ENCODE measurements at places on chromosomes 16 and 17. TPM values are rescaled to one million over a fixed set of nuclear protein-coding genes. Genes with fewer than 3 reads are reported as not detected.

GRCh38 chr17:76700617-76701470 is 9.9 kb downstream of the MXRA7 start:
- peak overlapping the region; percentile 41 for H3K4me3 ChIP-seq
- DNase-seq, result peak; percentile 91
- H3K4me1 ChIP-seq, result peaks cover 89% of the 10 kb centered on the region
- peak overlapping the region; percentile 93 for H3K27ac ChIP-seq
- no peaks in the 10 kb centered on the region for H3K36me3 ChIP-seq

The CPNE7 gene
- not detected for total RNA-seq

- no peak overlapping the region for H3K4me3 ChIP-seq
- DNase-seq, result no peak
- no peaks in the 10 kb centered on the region for H3K27me3 ChIP-seq
- H3K4me1 ChIP-seq, result no peaks in the 10 kb centered on the region
- no peaks in the 10 kb centered on the region for H3K36me3 ChIP-seq
Measured at GRCh38 chr16:15966420-15966819, 17.0 kb downstream of the ABCC1 start.

GRCh38 chr17:7238420-7239090 is 702 bp downstream of the PHF23 start:
- DNase-seq, result peak; percentile 79
- no peaks in the 10 kb centered on the region for H3K27me3 ChIP-seq
- peaks cover 49% of the 10 kb centered on the region for H3K4me1 ChIP-seq
- peak overlapping the region; percentile 100 for H3K4me3 ChIP-seq
- peak overlapping the region; percentile 98 for H3K27ac ChIP-seq

The TRPV2 gene
- 9.1 TPM for total RNA-seq

The TP53I13 gene
- total RNA-seq, result 31.2 TPM

- H3K27me3 ChIP-seq, result no peaks in the 10 kb centered on the region
- H3K36me3 ChIP-seq, result no peaks in the 10 kb centered on the region
- no peak for DNase-seq
- H3K4me3 ChIP-seq, result no peak overlapping the region
- peaks cover 35% of the 10 kb centered on the region for H3K4me1 ChIP-seq
Measured at GRCh38 chr16:50580180-50580798, 32.1 kb downstream of the NKD1 start.

- no peaks in the 10 kb centered on the region for H3K36me3 ChIP-seq
- no peaks in the 10 kb centered on the region for H3K4me1 ChIP-seq
- H3K4me3 ChIP-seq, result no peak overlapping the region
- H3K27ac ChIP-seq, result no peak overlapping the region
- DNase-seq, result no peak
- H3K27me3 ChIP-seq, result peaks cover 19% of the 10 kb centered on the region
Measured at GRCh38 chr17:8830141-8830540, 31.0 kb upstream of the MFSD6L start.

The TPSAB1 gene
- 118 TPM for total RNA-seq

DNA sequence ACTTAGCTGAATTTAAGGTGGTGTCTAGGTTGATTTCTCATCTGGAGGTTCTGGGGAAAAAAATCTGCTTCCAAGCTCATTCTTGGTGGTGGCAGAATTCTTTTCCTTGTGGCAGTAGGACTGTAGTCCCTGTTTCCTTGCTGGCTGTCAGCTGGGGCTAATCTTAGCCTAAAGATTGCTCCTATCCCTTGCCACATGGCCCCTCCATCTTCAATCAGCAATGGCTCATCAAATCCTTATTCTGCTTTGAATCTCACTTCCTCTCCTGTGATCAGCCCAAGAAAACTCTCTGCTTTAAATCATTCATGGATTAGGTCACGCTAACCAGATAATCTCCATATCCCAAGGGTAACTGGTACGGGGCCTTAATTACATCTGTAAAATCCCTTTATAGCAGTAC is 6.6 kb downstream of the FAM20A start:
- H3K27ac ChIP-seq, result no peak overlapping the region
- H3K36me3 ChIP-seq, result no peaks in the 10 kb centered on the region
- peaks cover under 1% of the 10 kb centered on the region for H3K4me1 ChIP-seq
- no peak overlapping the region for H3K4me3 ChIP-seq
- DNase-seq, result no peak

The SLC25A39 gene
- 40.0 TPM for total RNA-seq

- H3K36me3 ChIP-seq, result no peaks in the 10 kb centered on the region
- no peak for DNase-seq
- H3K27me3 ChIP-seq, result no peaks in the 10 kb centered on the region
- H3K27ac ChIP-seq, result no peak overlapping the region
Measured at GRCh38 chr17:77704048-77704815, 254.3 kb upstream of the TNRC6C start.

The TRIM47 gene
- total RNA-seq, result 40.9 TPM

The CACNG3 gene
- not detected for total RNA-seq

- H3K4me3 ChIP-seq, result no peak overlapping the region
- H3K36me3 ChIP-seq, result no peaks in the 10 kb centered on the region
- H3K27ac ChIP-seq, result no peak overlapping the region
- no peaks in the 10 kb centered on the region for H3K4me1 ChIP-seq
Measured at GRCh38 chr16:77715145-77715544, 7.2 kb upstream of the NUDT7 start.

- H3K4me1 ChIP-seq, result no peaks in the 10 kb centered on the region
- DNase-seq, result no peak
- no peaks in the 10 kb centered on the region for H3K36me3 ChIP-seq
- no peaks in the 10 kb centered on the region for H3K27me3 ChIP-seq
- H3K4me3 ChIP-seq, result no peak overlapping the region
- no peak overlapping the region for H3K27ac ChIP-seq
Measured at GRCh38 chr16:78323315-78323714, 223.9 kb downstream of the WWOX start.

DNA sequence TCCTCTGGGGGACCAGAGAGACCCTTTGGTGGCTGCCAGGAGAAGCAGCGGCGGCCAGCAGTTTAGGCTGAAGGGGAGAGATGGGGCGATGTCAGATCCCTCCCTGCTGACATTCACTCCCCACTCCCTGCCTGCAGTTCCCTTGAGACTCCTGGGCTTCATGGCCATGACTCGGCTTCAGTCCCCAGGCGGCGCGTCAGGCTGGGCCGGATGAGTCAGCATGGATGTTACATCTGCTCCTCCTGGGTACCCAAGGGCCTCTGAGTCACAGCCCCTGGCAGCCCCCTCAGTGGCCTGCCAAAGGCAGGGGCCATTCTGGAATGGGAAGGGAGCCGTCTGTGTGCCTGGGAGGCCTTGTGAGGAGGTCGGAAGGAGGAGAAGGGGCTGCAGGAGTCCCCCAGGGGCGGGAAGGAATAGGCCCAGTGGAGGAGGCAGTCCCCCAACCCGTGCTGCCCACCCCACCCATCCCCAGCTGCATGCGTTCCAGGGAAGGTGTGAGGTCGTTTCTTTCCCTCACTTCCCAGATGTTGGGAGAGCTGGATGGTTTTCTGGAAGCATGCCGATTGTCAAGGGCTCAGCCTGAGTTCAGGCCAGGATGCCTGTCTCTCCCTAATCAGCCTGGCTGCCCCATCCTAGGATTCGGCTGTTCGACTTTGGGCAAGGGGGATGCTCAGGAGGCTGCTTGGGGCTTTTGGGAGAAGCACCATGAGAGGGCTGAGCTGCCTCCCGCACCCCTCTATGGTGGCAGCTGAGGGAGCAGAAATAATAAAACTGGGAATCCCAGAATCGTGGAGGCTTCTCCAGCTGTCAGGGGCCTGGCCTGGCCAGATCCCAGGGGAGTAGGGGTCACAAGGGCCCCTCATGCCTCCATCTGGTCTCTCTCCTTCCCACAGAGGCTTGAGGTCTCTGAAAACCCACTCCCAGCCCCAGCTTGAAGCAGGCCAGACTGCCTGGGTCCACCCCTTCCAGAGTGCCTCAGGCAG is 9.7 kb downstream of the RHBDL3 start:
- no peaks in the 10 kb centered on the region for H3K36me3 ChIP-seq
- no peak overlapping the region for H3K4me3 ChIP-seq
- no peak overlapping the region for H3K27ac ChIP-seq
- DNase-seq, result no peak
- H3K4me1 ChIP-seq, result no peaks in the 10 kb centered on the region
- H3K27me3 ChIP-seq, result peaks cover 3% of the 10 kb centered on the region

DNA sequence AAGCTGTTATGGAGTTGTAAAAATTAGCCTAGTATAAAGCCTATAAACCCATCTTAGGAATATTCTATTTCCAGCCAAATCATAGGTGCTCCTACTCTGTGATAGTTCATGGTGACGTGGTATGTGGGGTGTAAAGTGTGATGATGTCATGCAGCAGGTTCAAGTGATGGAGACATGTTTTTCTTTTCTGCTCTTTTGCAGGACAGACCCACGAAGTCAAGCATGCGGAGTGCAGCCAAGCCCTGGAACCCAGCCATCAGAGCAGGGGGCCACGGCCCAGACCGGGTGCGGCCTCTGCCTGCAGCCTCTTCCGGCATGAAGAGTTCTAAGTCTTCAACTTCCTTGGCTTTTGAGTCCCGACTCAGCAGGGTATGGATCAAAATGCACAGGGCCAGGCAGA is 87.3 kb downstream of the SPECC1 start:
- no peaks in the 10 kb centered on the region for H3K4me1 ChIP-seq
- H3K27ac ChIP-seq, result no peak overlapping the region
- H3K27me3 ChIP-seq, result no peaks in the 10 kb centered on the region
- H3K36me3 ChIP-seq, result no peaks in the 10 kb centered on the region

- H3K27me3 ChIP-seq, result no peaks in the 10 kb centered on the region
- DNase-seq, result peak; percentile 88
- H3K27ac ChIP-seq, result peak overlapping the region; percentile 89
- H3K36me3 ChIP-seq, result no peaks in the 10 kb centered on the region
- H3K4me3 ChIP-seq, result peak overlapping the region; percentile 59
Measured at GRCh38 chr17:50944054-50944901, 78.1 kb upstream of the TOB1 start.

- no peak for DNase-seq
- no peak within 1 kb of the TSS for H3K4me3 ChIP-seq
- peaks cover 21% of the 10 kb centered on the region for H3K4me1 ChIP-seq
- H3K27me3 ChIP-seq, result no peaks in the 10 kb centered on the region
Measured at GRCh38 chr17:19747829-19748806, at the start of gene ALDH3A1. Gene ALDH3A1 (minus strand): TSS chr17:19748298. CDS start chr17:19745129, 3,169 bp downstream.

The MYLK3 gene
- not detected for total RNA-seq

GRCh38 chr16:75042426-75043174 is 43.8 kb downstream of the ZNRF1 start:
- peaks cover 52% of the 10 kb centered on the region for H3K4me1 ChIP-seq
- H3K4me3 ChIP-seq, result no peak overlapping the region
- no peaks in the 10 kb centered on the region for H3K36me3 ChIP-seq
- H3K27me3 ChIP-seq, result no peaks in the 10 kb centered on the region
- H3K27ac ChIP-seq, result peak overlapping the region; percentile 70
- no peak for DNase-seq

DNA sequence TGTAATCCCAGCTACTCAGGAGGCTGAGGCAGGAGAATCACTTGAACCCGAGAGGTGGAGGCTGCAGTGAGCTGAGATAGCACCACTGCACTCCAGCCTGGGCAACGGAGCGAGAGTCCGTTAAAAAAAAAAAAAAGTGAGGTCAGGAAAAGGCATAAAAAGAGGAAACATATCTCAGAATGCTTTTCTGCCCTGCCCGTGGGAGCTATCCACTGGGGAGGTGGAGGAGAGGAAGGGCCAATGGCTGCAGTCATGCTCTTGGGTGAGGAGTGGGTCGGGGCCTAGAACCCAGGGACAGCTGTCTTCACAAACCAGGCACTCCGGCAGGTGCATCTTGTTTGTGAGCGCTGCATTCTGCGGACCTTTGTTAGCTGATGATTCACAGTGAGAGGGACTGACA is 60.0 kb upstream of the CDC42EP4 start:
- no peak overlapping the region for H3K27ac ChIP-seq
- H3K4me3 ChIP-seq, result no peak overlapping the region
- no peak for DNase-seq
- H3K27me3 ChIP-seq, result no peaks in the 10 kb centered on the region
- H3K4me1 ChIP-seq, result peaks cover 11% of the 10 kb centered on the region
- no peaks in the 10 kb centered on the region for H3K36me3 ChIP-seq

- H3K4me1 ChIP-seq, result no peaks in the 10 kb centered on the region
- no peaks in the 10 kb centered on the region for H3K36me3 ChIP-seq
- no peaks in the 10 kb centered on the region for H3K27me3 ChIP-seq
- no peak overlapping the region for H3K4me3 ChIP-seq
Measured at GRCh38 chr16:83458612-83459011, 349.2 kb upstream of the HSBP1 start.

All from sigmoid colon (tissue), 7 donors.